ENCODE measurements at places on chromosomes 2 and 18. TPM values are rescaled to one million over a fixed set of nuclear protein-coding genes. Genes with fewer than 3 reads are reported as not detected.
A peak's percentile ranks its signal among the peaks of the same experiment; 100 is the strongest.

SLC9A4 gene
- total RNA-seq, result not detected

GRCh38 chr18:3603421-3604234 is 153.7 kb downstream of the TGIF1 start:
- no peak overlapping the region for H3K4me3 ChIP-seq
- H3K4me1 ChIP-seq, result peaks cover 24% of the 10 kb centered on the region
- H3K36me3 ChIP-seq, result peaks cover 3% of the 10 kb centered on the region
- no peak overlapping the region for H3K27ac ChIP-seq
- DNase-seq, result peak; percentile 38
- H3K27me3 ChIP-seq, result no peaks in the 10 kb centered on the region

DNA sequence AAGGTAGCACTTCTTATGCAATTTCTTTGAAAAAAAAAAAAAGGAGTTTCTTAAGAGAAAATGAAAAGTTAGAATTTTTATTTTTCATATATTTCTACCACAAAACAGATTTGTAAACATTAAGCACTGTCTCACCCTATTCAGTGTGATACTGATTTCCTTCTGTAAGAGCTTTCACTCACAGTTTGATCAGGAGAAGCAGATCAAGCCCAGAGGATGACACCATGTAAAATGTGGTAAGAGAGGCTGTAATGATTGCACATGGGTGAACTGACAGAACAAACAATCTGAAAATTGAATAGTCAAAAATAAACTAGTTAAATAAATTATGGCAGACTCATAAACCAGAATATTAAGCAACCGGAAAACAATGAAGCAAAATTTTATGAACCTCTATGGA is 54.5 kb downstream of the MEMO1 start:
- H3K27ac ChIP-seq, result peak overlapping the region; percentile 57
- no peaks in the 10 kb centered on the region for H3K36me3 ChIP-seq
- H3K27me3 ChIP-seq, result no peaks in the 10 kb centered on the region
- H3K4me1 ChIP-seq, result peaks cover 48% of the 10 kb centered on the region

GRCh38 chr2:46098621-46099062 is 198.6 kb upstream of the EPAS1 start:
- H3K4me1 ChIP-seq, result peaks cover 24% of the 10 kb centered on the region
- DNase-seq, result peak; percentile 67
- H3K36me3 ChIP-seq, result peaks cover 10% of the 10 kb centered on the region
- peak overlapping the region; percentile 1 for H3K4me3 ChIP-seq
- peak overlapping the region; percentile 31 for H3K27ac ChIP-seq
- H3K27me3 ChIP-seq, result no peaks in the 10 kb centered on the region

- no peak overlapping the region for H3K27ac ChIP-seq
- peaks cover 7% of the 10 kb centered on the region for H3K27me3 ChIP-seq
- H3K4me1 ChIP-seq, result no peaks in the 10 kb centered on the region
- H3K4me3 ChIP-seq, result no peak overlapping the region
- DNase-seq, result no peak
Observed at GRCh38 chr18:58481321-58482180, 147.3 kb downstream of the ALPK2 start.

TTN gene
- 6.9 TPM for total RNA-seq

GRCh38 chr2:85584354-85584856 is at the start of gene VAMP5:
Gene VAMP5, plus strand, starts transcription at chr2:85584431. Its CDS starts 60 bp downstream, at chr2:85584491.
- peaks cover 52% of the 10 kb centered on the region for H3K4me1 ChIP-seq
- no peak for DNase-seq
- peak within 1 kb of the TSS; percentile 89 for H3K4me3 ChIP-seq
- H3K36me3 ChIP-seq, result peaks cover 11% of the 10 kb centered on the region
- H3K27me3 ChIP-seq, result no peaks in the 10 kb centered on the region

- H3K4me1 ChIP-seq, result peaks cover 90% of the 10 kb centered on the region
- no peak for DNase-seq
- H3K27me3 ChIP-seq, result no peaks in the 10 kb centered on the region
Observed at GRCh38 chr2:196186266-196186980, 15.0 kb upstream of the STK17B start.

GREB1L gene
- total RNA-seq, result not detected

- H3K4me3 ChIP-seq, result no peak overlapping the region
- H3K4me1 ChIP-seq, result peaks cover 3% of the 10 kb centered on the region
- no peaks in the 10 kb centered on the region for H3K27me3 ChIP-seq
- DNase-seq, result no peak
- H3K36me3 ChIP-seq, result peaks cover 5% of the 10 kb centered on the region
- H3K27ac ChIP-seq, result peak overlapping the region; percentile 60
Observed at GRCh38 chr18:21857871-21858270, 117.3 kb downstream of the MIB1 start.

- DNase-seq, result no peak
- H3K27ac ChIP-seq, result no peak overlapping the region
- peaks cover 9% of the 10 kb centered on the region for H3K4me1 ChIP-seq
- H3K27me3 ChIP-seq, result no peaks in the 10 kb centered on the region
Observed at GRCh38 chr2:32697156-32697555, 69.3 kb downstream of the TTC27 start.

GRHL1 gene
- 0.83 TPM for total RNA-seq

ROCK1 gene
- 67.5 TPM for total RNA-seq

DNA sequence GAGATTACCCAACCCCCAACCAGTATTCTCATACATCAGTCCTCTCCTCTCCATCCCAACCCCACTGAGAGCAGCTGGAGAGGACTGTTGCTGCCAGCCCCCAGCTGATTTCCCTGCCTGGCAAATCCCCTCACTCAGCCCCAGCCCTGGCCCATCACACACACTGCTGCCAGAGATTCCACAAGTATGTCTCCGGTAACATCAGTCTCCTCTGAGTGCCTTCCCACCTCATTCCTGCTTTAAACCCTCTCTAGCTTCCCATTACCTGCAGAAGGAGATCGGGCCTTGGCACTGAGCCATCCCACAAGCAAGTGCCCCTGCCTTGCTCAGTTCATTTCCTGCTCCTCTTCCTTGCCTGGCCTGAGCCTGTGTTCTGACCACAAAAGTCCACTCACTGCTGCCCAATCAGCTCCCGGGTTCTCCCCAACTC is 50.6 kb upstream of the ZFP36L2 start:
- H3K27me3 ChIP-seq, result no peaks in the 10 kb centered on the region
- peak overlapping the region; percentile 7 for H3K27ac ChIP-seq
- H3K4me1 ChIP-seq, result peaks cover 30% of the 10 kb centered on the region
- H3K4me3 ChIP-seq, result no peak overlapping the region
- DNase-seq, result no peak
- H3K36me3 ChIP-seq, result peaks cover 3% of the 10 kb centered on the region

VPS4B gene
- 75.5 TPM for total RNA-seq

- no peak overlapping the region for H3K4me3 ChIP-seq
- peaks cover 10% of the 10 kb centered on the region for H3K36me3 ChIP-seq
Observed at GRCh38 chr2:82257796-82258555, 1953.4 kb upstream of the LRRTM1 start.

SNRPD1 gene
- total RNA-seq, result 82.9 TPM

DNA sequence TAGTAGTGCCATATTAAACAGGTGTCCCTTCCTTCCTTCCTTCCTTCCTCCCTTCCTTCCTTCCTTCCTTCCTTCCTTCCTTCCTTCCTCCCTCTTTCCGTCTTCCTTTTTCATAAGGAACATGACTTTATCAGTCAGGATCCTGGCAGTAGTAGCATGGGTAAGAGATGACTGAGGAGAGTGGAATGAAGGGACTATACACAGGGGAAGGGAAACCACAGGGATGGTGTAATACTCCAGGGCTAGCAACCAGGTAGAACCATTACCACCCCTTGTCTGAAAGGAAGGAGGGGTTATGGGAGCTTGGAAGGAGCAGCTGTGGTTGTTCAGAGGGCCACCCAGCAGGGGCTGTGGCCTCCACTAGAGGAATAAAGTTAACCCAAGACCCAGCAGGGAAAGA is 23.2 kb upstream of the KDM3A start:
- DNase-seq, result no peak
- H3K4me3 ChIP-seq, result no peak overlapping the region
- no peak overlapping the region for H3K27ac ChIP-seq
- H3K36me3 ChIP-seq, result peaks cover 5% of the 10 kb centered on the region

GAL3ST2 gene
- total RNA-seq, result 0.53 TPM

GREB1 gene
- total RNA-seq, result 2.4 TPM

FTCDNL1 gene
- total RNA-seq, result 2.2 TPM

GLI2 gene
- not detected for total RNA-seq

DNA sequence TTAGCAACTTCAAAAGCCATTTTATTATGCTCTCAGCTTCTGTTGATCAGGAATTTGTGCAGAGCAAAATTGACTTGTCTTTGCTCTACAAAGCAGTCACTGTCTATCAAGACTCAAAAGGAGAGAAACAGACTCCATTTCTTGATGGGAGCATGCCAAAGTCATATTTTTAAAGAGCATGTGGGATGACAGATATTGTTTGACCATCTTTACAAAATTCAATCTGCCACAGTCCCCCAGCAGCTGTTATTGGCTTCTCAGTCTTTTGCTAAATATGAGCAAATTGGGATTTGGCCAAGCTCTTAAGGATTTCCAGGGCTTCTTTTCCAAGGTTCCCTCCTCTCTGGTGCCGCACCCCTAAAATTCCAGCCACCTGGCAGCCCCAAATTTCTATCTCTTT is 67.9 kb downstream of the TEX51 start:
- H3K4me1 ChIP-seq, result no peaks in the 10 kb centered on the region
- H3K4me3 ChIP-seq, result no peak overlapping the region
- no peak overlapping the region for H3K27ac ChIP-seq
- peaks cover 2% of the 10 kb centered on the region for H3K36me3 ChIP-seq
- peaks cover 53% of the 10 kb centered on the region for H3K27me3 ChIP-seq

SERPINB12 gene
- total RNA-seq, result not detected

RAB6C gene
- not detected for total RNA-seq

GRCh38 chr2:25972049-25972823 is 10.1 kb downstream of the KIF3C start:
- H3K4me1 ChIP-seq, result no peaks in the 10 kb centered on the region
- no peak overlapping the region for H3K27ac ChIP-seq
- no peak overlapping the region for H3K4me3 ChIP-seq
- H3K27me3 ChIP-seq, result no peaks in the 10 kb centered on the region
- H3K36me3 ChIP-seq, result no peaks in the 10 kb centered on the region
- no peak for DNase-seq

DNAJC5G gene
- 0.31 TPM for total RNA-seq

FOXI3 gene
- total RNA-seq, result not detected

DNA sequence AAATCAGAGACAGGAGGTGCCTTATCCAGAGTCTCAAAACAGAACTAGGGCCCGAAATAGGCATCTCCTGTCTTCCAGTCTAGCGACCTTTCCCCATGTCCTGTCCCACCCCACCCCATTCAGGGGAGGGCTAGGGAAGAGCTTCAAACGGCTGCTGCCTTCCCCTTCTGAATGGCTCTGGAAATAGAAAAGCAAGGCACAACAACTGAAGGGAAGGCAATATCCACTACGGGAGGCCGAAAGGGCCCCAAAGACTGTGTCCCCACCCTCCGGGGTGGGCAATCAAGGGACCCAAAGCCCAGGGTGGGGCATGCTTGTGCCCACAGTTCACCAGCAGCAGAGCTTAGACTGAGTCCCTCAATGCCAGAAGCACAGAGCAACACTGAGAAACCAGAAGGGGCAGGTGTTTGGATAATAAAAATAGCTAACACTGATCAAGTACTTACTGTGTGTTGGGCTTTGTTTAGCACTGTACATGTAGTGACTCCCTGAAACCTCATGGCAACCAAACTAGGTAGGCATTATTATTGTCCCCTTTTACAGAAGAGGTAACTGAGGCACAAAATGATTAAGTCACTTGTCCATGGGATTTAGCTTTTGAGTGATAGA is 38.5 kb downstream of the CYRIA start:
- H3K27me3 ChIP-seq, result no peaks in the 10 kb centered on the region
- H3K27ac ChIP-seq, result no peak overlapping the region
- peaks cover 74% of the 10 kb centered on the region for H3K4me1 ChIP-seq
- no peak overlapping the region for H3K4me3 ChIP-seq
- DNase-seq, result no peak
- H3K36me3 ChIP-seq, result no peaks in the 10 kb centered on the region

ACMSD gene
- total RNA-seq, result not detected

DNA sequence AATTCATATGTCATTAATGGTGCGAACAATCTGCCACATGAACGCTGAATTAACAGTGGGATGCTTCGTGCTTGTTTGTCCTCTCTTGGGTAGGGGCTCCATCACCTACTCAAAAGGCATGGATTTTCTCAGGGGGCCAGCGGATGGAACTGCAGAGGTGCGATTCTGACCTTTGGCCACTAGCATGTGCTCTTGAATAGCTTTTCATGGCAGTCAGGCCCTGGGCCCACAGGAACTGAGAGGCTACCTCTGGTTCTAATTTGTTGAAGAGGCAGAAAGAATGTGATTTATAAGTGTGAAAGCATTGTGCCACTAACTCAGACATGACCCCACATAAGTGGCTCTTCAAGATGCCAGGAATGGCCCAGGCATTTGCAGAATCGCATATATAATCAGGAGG is 283.2 kb downstream of the INSIG2 start:
- DNase-seq, result peak; percentile 8
- H3K27ac ChIP-seq, result no peak overlapping the region
- no peaks in the 10 kb centered on the region for H3K4me1 ChIP-seq
- no peaks in the 10 kb centered on the region for H3K36me3 ChIP-seq
- H3K4me3 ChIP-seq, result no peak overlapping the region
- H3K27me3 ChIP-seq, result no peaks in the 10 kb centered on the region

PPP1R1C gene
- total RNA-seq, result not detected

- H3K27ac ChIP-seq, result no peak overlapping the region
- H3K4me1 ChIP-seq, result no peaks in the 10 kb centered on the region
- H3K36me3 ChIP-seq, result no peaks in the 10 kb centered on the region
- H3K4me3 ChIP-seq, result no peak overlapping the region
Observed at GRCh38 chr2:187939180-187939579, 352.5 kb upstream of the GULP1 start.

DNA sequence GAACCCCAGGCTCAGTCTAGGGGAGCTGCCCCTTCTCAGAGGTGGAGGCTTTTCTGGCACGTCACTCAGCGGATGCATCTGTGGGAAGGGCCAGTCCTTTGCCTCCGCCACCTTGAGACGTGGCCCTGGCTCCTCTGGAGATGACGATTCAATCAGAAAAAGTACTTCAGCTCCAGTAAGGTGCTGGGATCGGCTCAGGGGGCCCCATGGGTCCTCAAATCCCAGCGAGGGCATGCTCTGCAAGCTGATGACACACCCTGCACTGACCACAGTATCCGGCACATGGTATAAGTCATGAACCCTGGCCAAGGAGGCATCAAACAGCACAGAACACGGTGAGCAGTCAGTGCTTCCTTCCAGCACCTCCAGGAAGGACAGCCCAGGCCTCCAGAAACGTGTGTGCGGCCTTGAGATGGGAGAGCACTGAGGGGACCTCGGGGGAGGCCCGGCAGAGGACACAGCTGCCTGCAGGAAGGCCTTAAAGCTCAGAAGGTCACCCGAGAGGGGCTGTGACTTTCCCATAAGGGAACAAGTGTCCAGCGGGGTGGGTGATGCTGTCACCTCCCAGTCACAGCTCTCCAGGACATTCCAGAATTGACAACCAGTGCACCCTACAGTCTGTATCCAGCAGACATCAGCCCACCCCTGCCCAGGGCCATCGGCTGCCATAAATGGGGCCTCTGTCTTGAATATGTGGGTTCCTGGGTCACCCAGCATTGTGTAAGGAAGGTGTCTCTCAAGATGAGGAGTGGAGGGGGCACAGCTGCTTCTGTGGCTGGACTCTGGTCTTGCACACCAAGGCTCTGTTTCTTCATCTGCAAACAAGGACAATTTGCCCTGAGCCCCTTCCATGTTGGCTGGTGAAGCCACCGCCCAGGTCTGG is 205.8 kb downstream of the NDUFA10 start:
- H3K27me3 ChIP-seq, result no peaks in the 10 kb centered on the region
- no peaks in the 10 kb centered on the region for H3K36me3 ChIP-seq
- peaks cover 13% of the 10 kb centered on the region for H3K4me1 ChIP-seq
- no peak for DNase-seq
- no peak overlapping the region for H3K4me3 ChIP-seq

SCN1A gene
- total RNA-seq, result not detected

ATOH8 gene
- total RNA-seq, result not detected

COLEC12 gene
- total RNA-seq, result 0.05 TPM

LOXL3 gene
- 3.6 TPM for total RNA-seq

TUBA4B gene
- not detected for total RNA-seq

Data from activated T-cell treated with anti-CD3 and anti-CD28 coated beads, Interleukin-2, amount 50 U/mL, for 72 hours (primary cell).